Glomerular endothelial cell (primary cell): ENCODE measurements at places on chromosomes 5 and 9.

- no peak for DNase-seq
Observed at GRCh38 chr5:3194271-3194670, 401.4 kb upstream of the IRX1 start.

GRCh38 chr9:71368157-71368556, 246.7 kb upstream of the TRPM3 start:
- no peak for DNase-seq

DNA sequence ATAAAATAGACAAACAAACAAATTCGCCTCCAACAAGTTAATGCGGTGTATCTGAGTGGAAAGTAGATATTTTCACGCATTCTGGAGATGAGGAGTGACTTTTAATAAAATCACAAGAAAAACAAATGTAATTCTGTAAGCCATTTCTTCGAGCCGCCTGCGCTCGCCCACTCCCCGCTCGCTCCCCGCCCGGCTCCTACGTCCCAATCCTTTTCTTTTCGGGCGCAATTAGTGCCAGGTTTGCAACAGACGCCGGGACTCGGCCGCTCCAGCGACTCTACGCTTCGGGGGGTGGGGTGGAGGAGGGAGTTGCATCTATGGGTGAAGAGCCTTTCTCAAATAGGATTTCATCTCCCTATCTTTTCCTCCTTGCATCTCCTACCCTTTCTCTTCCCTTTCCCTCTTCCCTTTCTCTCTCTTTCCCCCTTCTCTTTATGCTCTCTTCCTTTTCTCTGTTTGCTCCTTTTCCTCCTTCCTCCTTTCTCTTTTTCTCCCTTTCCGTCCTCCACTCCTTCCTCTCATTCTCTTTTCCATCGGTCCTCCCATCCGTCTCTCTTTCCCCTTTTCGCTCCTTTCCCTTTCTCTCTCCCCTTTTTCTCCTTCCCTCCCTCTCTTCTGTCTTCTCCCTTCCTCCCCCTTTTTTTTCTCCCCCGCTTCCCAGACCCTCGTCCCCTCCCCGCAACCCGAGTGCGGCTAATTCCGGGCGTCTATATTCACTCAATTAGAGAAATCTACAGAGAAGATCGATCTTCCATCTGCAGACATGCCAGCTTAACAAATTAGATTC, 6.1 kb upstream of the OTP start:
- DNase-seq: no peak

- DNase-seq: no peak
Observed at GRCh38 chr9:134295101-134295745, 31.0 kb upstream of the RXRA start.

DNA sequence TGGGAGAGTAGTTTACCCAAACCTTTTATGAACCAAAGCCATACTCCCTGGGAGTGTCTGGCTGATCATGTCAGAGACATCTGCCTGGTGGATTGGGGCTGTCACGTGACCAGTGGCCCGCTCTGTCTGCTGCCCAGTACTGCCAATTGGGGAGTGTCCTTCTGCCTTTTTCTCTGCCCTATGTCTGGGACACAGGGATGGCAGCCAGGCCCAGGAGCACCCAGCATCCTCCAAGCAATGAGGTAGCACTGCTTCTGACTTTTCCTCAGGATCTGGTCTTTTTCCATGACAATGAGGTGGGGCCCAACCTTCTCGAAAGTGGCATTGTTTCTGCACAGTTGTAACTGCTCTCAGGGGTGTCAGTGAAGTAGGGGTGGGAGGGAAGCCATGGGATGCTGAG, 21.8 kb downstream of the DAPK1 start:
- no peak for DNase-seq

DNA sequence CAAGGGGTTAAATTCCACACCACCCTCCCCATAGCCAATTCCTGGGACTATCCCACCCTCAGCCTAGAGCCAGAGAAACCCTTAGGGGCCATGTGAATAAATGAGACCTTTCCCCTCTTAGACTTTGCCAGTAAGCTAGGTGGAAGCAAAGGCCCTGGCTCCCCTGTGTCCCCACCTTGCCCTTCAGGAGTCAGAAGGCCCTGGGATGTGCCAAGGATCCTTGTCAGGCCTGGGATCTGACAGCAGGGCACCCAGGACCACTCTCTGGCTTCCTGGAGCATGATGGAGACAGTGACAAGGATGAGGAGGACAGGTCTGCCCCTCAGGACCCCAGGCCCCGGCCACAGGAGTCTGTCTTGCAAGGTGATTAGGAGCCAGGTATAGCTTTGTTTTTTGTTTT, 125.0 kb upstream of the HAND1 start:
- DNase-seq: no peak

DNA sequence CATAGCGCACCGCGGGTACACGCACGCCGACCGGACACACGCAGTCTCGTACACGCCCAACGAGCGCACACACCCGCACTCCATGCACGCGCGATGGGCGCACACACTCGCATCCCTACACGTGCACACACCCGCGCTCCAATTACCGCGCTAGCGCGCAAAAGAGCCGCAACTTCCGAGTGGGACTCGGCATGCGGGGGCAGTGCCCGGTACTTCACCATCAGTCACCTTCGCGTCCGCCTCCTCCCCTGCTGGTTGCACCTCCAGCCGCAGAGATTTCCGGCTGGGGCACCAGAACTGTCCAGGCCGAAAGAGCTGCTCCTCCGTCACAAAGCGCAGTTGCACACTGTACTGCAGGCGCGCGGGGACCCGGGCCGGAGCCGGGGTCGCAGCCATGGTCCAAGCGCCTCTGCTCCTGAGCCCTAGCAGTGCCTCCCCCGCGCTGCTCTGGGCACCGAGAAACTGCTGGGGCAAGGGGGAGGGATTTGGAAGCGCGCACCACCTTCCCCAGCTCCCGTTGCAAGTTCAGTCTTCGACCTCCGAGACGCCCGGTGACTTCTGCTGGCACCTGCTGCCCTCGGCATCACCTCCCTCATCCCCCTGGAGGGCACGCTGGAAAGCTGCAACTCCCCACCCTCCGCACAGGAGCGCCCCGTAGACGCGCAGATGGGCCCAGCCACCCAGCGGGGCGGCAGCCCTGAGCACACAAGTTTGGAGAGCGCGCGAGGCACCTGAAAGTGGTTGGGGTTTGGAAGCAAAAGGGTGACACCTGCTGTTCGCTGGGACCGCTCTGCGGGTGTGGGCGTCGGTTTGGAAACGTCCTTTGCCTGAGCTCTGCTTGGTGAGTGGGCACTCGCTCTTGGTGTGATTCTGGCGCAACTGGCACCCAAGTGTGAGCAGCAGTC, 337.4 kb upstream of the PUM3 start:
- no peak for DNase-seq

DNA sequence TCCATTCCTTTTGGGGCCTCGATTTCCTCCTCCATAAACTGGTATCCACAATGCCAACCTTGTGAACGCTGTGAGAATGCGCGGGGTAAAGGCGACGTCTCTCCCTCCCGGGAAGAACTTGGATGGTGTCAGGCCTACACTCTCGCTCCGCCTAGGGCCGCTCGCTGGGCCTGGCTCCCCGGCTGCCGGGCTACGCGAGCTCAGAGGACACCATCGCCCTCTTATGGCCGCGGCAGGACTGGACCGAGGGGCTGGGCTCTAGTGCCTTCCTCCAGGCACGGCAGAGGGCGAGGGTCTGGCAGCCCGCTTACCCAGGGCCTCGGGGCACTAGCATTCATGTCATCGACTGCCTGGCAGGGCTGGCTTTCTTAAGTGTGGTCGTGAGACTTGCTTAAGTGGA, 1.3 kb upstream of the EXOSC2 start:
- DNase-seq: no peak

DNA sequence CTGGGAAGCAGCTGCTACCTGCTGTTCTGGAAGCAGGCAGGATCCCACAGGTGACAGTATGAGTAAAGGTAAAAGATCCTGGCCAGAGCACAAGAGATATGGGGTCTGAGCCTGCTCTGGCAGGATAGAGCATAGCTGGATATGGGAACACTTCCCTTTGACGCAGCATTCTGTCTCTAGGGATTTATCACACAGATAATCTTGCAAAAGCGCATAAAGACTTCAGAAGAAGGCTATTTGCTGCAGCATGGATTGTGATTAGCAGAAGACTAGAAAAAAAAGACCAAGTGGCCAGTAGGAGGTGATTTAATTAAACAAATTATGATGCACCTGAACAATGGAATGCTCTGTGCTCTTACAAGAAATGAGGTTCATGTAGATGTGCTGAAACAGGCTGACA, 52.4 kb upstream of the PWWP2A start:
- DNase-seq: no peak

GRCh38 chr9:104858846-104859245, 69.1 kb downstream of the ABCA1 start:
- DNase-seq: no peak

DNA sequence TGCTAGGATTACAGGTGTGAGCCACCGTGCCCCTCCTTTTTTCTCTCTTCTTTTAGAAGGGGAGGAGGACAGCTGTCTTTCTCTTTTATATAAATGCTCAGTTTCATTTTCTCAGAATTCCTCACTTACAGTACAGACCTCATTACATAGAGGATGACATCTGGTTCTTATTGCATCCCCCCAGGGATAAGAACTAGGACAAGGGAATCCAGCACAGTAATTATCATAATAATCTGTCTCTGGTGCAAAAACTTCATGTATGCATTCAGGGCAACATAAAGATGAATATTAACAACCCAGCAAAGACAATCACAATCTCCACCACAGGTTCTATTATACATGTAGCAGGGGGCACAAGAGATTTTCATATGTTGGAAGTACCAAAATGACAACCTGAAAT, 5.1 kb downstream of the SPZ1 start:
- DNase-seq: no peak

DNA sequence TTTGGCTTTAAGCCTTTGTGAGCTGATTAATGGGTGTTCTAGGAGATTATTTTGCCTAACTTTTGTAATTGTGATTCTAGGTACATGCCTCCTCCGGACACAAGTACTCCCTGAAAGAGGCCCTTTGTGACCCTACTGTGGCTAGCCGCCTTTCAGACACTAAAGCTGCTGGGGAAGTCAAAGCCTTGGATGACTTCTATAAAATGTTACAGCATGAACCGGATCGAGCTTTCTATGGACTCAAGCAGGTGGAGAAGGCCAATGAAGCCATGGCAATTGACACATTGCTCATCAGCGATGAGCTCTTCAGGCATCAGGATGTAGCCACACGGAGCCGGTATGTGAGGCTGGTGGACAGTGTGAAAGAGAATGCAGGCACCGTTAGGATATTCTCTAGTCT, 13.6 kb downstream of the ITGA1 start:
- DNase-seq: no peak

GRCh38 chr5:10636363-10637142, 72.7 kb downstream of the ANKRD33B start:
- DNase-seq: no peak

GRCh38 chr9:3224931-3225330, 300.9 kb downstream of the RFX3 start:
- no peak for DNase-seq
